ENCODE measurements at places on chromosomes 4 and X.

DNA sequence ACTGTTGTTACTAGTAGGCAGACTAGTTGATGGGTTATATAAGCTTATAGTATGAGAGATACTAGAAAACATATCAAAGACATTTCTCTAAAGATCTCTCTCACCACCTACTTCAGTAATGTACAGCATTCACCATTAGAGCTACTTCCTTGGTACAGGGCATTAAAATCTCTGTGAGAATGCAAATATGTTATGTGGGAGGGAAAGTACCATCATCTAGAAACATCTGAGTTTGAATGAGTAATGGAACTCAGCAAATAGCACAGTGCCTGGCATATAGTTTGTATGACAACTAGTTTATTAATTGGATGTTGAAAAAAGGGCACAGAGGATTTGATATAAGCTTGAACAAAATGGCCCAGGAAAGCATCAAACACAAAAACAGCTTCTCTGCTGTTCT, 211.1 kb downstream of the GLUD2 start:
- no peak for DNase-seq

DNA sequence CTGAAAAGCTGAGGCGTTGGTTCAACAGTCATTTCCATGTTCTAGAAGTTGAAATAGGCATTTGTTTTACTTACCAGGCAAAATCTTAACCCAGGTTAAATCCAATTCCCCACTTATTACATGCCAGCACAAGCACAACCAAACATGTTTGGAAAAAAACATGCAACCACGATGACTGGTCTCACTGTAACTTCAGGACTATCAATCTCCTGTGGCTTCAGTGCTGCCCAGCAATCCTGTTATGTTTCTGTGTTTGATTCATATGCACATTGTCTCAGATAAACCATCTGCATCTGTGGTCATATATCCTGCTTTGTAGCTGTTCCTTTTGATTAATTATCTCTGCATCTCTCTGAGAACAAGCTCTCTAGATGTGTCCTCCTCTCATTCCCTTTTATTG, 28.3 kb downstream of the PRDM8 start:
- DNase-seq = no peak

- DNase-seq = no peak
These were observed 36.0 kb downstream of the CXCL8 start for GRCh38 chr4:73776321-73776729.

GRCh38 chr4:86547140-86547539, 47.0 kb upstream of the PTPN13 start:
- DNase-seq = no peak

- no peak for DNase-seq
These were observed 23.8 kb downstream of the ARFIP1 start for GRCh38 chr4:152803541-152803940.

GRCh38 chr4:7428261-7429068, 6.3 kb downstream of the PSAPL1 start:
- no peak for DNase-seq

DNA sequence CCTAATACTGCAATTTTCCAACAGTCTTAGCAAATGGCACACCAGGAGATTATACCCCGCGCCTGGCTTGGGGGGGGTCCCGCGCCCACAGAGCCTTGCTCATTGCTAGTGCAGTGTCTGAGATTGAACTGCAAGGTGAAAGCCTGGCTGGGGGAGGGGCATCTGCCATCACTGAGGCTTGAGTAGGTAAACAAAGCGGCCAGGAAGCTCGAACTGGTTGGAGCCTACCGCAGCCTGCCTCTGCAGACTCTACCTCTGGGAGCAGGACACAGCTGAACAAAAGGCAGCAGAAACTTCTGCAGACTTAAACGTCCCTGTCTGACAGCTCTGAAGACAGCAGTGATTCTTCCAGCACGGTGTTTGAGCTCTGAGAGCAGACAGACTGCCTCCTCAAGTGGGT, 172.8 kb upstream of the NAP1L5 start:
- DNase-seq = no peak

- no peak for DNase-seq
These were observed 55.0 kb downstream of the ATP11C start for GRCh38 chrX:139877710-139878414.

GRCh38 chrX:48715072-48715471, 18.5 kb downstream of the SUV39H1 start:
- DNase-seq = no peak

GRCh38 chr4:92968556-92968955, 664.8 kb downstream of the GRID2 start:
- no peak for DNase-seq

- no peak for DNase-seq
These were observed 319.6 kb downstream of the PPP3CA start for GRCh38 chr4:101027721-101028120.

- DNase-seq = no peak
These were observed 33.5 kb downstream of the PCDH19 start for GRCh38 chrX:100376576-100376975.

DNA sequence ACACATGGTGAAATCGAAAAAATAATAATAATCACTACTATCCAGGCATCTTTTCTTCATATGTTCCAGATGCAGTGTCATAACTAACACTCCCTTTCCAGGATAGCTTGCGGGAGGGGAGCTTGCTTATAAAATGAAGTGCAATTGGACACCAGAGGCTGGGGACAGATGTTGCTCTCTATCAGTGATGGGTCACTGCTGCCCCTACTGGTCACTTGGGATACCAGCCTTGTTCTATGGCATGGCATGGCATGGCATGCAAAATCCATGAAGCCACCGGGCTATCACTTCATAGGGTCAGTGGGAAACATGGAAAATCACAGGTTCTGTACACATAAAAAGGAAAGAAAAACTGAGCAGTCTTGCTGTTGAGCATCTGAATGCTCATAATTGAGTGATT, 168.1 kb downstream of the GLRA2 start:
- DNase-seq = no peak

GRCh38 chr4:153939570-153939969, 150.7 kb upstream of the SFRP2 start:
- DNase-seq = no peak

DNA sequence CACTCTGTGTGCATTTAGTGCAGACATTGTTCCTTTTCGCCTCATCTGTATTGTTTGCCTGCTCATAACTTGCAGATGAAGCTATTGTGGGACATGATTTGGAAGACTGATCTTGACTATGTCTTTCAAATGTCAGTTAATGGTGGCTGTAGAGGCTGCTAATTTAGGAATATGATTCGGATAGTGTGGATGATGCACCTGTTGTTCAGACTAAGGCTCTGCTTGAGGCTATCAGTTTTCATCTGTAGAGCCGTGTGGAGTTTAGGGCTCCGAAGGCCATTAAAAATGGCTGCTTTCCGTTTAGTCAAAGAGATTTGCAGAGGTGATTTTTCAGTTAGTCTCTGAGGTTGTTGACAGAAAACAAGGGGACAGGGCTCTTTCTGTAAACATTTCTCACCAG, 102.0 kb downstream of the GBA3 start:
- DNase-seq = no peak

DNA sequence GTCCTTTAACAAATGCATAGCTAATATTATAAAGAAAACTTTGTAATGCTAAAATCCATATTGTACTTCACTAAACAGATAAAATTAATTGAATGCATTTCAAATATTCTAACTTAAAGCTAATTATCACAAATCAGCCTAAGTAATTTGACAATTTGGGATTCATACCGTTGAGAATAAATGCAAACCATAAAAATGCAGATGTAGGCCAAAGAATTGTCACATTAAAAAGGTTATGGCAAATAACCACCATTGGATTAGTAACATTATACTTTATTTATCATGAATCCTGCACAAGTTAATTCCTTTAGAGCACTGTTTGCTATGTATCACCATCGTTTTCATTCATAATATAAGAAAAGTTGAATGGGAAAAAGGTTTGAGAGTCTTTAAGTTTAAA, 301.0 kb downstream of the LDB2 start:
- DNase-seq = no peak

- no peak for DNase-seq
These were observed 67.0 kb downstream of the CYTL1 start for GRCh38 chr4:4952273-4952672.

- DNase-seq = no peak
These were observed 645.9 kb downstream of the PCDH7 start for GRCh38 chr4:31366041-31366440.

- no peak for DNase-seq
These were observed 589 bp upstream of the NEUROG2 start for GRCh38 chr4:112516471-112517066.

DNA sequence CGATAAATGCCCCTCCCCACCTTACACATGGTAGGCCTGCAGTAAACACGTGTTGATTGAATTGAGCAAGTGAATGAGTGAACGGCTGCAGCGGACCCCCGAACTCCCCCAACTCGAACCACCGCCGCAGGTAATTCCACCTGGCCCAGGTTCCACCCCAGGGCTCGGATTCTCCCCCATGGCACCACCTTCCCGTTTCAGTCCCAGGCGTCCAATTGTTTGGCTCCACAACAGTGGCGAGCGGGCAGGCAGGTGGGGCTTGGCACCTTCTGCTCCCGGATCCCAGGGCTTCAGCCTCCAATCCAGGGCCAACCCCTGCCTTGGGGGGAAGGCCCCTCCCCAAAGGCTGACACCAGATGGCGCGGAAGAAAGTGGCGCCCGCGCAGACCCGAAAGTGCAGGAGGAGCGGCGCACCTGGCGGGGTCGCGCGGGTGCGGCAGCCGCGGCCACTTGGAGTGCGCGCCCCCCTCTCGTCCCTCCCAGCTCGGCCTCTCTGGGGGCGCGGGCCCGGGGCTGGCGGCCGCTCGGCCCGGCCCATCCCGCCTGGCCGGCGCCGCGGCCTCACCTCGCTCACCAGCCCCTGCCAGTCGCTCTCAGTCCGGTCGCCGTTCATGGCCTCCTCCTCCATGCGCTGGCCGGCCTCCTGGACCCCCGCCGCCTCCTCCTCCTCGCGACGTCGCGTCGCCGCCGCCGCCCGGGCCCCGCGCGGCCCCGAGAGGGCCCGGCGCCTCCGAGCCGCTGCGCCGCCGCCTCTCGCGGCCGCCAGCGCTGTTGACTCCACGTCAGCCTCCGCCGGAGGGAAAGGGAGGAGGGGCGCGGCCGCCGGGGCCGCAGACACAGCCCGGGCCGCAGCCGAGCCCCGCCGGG, at the start of gene CCDC149:
Gene CCDC149, minus strand, starts transcription at position 791 of the 867 bp plus-strand sequence. Its CDS starts 178 bp downstream, at position 613.
- DNase-seq = no peak

DNA sequence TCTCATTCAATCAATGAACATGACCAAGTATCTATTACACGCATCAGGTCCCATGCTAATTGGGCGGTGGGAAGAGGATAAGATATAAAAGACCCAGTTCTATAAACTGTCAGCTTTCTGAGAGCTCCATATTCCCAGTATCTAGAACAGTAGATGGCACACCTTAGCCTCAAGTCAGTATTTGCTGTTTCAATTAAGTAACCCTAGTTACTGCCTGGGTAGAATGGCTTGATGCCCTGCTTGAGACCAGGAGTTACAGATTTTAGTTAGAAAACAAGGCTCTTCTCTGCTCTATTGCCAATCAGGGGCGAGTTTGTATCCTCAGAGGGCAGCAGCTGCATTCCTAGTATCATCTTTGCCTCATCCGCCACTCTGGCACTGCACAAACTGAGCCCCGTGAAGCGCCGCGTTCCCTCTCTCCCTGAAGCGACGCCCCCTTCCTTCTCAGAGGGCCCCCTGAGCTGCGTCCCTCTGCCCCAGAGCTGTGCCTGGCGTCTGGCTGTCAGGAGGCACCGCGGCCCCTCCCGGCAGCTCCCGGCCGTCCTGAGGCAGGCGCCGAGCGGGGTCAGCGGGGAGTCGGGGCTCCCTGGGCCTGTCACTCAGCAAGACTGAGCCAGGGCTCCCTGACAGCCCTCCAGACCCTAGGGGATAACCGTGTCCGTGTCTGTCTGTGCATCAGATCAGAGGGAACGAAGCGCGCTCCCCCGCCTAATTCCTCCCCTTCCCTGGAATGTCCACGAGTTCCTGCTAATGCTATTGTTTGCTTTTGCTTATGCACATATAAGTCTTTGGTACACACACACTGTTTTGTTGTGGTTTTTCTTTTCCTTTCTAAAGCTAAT, 212.4 kb upstream of the TTC29 start:
- DNase-seq = no peak

- DNase-seq = no peak
These were observed 6.0 kb downstream of the GAGE10 start for GRCh38 chrX:49309401-49309981.

- DNase-seq = no peak
These were observed at the start of gene SOWAHD for GRCh38 chrX:119757979-119758730. Gene SOWAHD (plus strand): TSS chrX:119758588. CDS start chrX:119758668, 80 bp downstream.

DNA sequence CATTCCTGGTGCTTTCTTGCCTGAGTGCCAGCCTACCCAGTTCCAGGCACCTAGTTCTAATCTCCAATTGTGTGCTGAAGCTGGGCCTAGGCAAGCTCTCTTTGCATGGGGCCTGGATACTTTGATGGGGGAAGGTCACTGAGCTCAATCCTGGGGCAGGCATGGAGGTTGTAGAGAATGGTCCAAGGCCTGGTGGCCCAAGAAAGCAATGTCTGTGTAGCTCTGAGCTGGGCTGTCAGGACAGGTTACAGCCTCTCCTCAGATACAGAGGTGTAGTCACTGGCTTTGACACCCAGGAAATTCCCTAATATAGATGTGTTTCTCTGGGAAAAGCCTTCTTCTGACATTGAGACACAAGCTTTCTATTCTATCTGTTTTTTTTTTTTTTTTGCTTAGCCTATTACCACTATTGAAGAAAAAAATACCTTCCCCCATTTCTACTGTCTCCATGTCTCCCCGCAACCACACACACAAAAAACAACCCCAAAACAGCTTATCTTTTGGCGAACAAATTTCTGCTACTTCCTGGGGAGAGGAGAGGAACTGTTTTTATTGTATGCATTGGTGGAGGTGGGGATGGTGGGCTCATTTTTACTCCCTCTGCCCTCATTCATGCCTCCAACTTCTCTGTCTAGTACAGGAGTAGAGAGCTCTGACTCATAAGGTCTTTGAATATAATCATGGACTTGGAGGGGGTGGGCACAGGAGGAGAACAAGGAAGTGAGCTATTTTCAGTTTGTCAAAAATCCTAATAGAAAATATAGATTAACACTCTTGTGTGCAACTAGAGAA, 66.7 kb upstream of the DHX15 start:
- no peak for DNase-seq

- DNase-seq = no peak
These were observed 515.0 kb downstream of the CFAP47 start for GRCh38 chrX:36434522-36434921.

GRCh38 chr4:85370400-85371032, 104.4 kb upstream of the ARHGAP24 start:
- no peak for DNase-seq

DNA sequence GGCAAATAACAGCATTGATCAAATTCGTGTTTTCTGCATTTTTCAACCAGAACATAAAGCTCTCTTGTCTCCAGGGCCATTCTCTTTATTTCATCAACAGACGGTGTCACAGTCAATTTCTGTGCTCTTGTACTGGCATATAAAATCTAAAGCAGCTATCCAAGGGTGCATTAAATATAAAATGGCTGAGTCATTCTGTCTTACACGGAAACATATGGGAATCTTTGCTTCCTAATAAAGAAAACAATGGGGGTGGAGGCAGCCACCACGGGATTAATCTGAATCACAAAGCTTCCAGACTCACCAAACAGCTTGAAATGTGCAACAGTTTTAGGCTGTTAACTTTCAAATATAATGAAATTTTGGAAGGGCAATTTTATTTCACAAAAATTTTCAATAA, 132.6 kb downstream of the IL15 start:
- DNase-seq = no peak

GRCh38 chr4:27616166-27616565, 755.5 kb downstream of the STIM2 start:
- no peak for DNase-seq

- DNase-seq = no peak
These were observed 28.3 kb downstream of the SEPTIN11 start for GRCh38 chr4:76977736-76978350.

GRCh38 chrX:119226446-119226845, 9.6 kb upstream of the PGRMC1 start:
- DNase-seq = no peak

- no peak for DNase-seq
These were observed 837.4 kb downstream of the TRIML1 start for GRCh38 chr4:188976644-188977115.
